ENCODE measurements at places on chromosomes 12 and 14. TPM values are rescaled to one million over a fixed set of nuclear protein-coding genes. Genes with fewer than 3 reads are reported as not detected.

Gene SLC25A47
- total RNA-seq: not detected

GRCh38 chr12:70393787-70394499 lies 27.9 kb downstream of the KCNMB4 start:
- no peak for DNase-seq

DNA sequence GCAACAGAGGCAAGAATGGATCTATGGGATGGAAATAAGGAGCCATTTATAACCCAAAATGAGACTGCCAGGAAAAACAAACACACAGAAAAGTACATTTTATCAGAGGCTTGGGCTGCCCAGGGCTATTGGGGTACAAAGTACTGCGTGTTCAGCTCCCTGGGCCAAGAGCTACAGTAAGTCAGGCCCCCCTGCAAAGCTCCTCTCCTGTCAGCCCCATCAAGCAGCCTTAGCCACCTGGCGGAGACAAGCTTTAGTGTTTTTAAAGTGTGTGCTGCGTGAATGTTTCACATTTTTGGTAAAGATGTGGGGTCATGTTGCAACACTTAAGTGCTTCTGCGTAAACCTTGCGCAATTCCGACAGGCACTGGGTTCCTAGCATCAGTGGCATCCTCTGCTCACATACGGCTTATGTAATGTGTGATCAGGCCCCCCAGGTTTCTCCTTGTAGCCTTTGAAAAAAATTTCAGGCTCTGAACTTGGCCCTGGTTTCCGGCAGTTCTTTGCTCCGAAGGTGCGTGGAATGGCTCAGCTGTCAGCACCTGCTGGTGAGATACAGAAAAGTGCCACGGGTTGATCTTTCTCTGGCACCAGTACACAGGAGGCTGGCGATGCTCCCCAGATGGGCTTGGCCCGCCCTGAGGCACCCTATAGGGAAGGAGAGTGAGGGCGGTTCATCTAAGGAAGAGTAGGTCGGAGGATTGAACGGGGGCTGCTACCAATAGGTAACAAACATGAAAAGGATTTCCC lies 198.7 kb upstream of the EEA1 start:
- DNase-seq: peak; percentile 44

- no peak for DNase-seq
Observed at GRCh38 chr12:64147011-64147631, 75.0 kb downstream of the KICS2 start.

DNA sequence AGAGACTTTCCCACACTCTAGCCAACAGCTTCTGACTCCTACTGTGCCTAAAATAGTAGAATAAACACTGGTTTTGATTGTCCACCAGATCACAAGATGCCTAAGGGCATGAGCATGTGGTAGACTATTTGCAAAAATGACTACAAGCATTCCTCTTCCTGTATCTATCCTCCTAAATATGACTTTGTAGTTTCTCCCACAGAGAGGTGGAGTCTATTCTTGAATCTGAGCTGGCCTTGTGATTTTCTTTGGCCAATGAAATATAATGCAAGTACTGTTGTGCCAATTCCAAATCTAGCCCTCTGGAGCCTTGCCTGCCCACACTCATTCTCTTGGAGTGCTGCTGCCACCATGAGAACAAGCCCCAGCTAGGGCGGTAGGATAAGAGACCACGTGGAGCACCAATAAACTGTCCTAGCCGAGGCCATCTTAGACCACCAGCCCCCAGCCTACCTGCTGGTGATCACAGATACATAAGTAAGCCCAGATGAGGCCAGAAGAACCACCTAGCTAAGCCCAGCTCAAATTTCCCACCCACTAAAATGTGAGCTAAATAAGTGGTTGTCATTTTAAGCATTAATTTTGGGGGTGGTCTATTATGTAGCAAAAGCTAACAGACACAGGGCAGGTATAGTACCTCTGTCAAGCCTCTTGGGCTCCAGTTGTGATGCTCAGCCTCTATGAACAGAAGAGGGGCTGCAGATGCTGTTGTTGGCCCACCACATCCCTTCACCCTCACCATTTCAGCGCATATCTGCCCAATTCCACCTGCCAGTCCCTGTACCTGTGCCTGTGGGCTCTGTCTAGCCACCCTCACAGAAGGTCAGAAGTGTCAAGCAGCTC lies 17.9 kb downstream of the ZFP36L1 start:
- peak; percentile 16 for DNase-seq

Gene MARK3
- total RNA-seq: 87.2 TPM

DNA sequence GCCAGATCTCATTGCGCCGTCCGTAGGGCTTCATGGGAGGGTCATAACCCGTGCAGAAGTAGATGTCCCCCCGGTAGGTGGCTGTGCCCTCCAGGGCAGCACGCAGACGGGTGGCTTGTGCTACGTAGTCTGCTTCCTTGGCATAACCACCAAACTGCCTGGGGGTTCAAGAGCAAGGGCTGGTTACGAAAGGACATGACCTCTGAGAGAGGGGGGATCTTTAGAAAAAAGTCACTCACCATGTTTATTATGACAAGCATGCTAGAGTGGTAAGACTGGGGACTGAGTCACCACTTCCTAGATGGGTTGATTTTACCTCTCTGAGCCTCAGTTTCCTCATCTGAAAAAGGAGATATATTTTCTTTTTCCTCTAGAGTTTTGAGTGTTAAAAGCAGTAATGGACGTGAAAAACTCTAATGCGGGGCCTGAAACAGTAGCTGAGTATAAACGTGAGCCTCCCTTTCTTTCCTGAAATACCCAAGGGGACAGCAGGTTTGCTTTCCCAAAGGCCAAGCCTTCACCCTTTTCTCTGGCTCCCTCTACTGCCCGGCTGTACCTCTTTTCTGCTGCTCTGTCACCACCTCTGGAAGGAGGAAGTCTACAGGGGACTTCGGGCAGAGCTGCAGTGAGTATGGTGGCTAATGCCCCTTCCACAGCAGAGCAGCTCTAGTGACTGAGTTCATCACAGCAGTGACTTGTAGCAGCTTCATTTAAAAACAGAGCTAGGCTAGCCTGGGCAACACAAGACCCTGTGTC lies 23.5 kb upstream of the GPRC5D start:
- peak; percentile 25 for DNase-seq

GRCh38 chr12:124566997-124567672 lies at the start of gene NCOR2:
Gene NCOR2, minus strand, starts transcription at chr12:124567612. Its CDS starts 72,361 bp downstream, at chr12:124495251.
- DNase-seq: peak; percentile 35

GRCh38 chr12:57899010-57899662 lies 42.2 kb upstream of the ATP23 start:
- DNase-seq: no peak

DNA sequence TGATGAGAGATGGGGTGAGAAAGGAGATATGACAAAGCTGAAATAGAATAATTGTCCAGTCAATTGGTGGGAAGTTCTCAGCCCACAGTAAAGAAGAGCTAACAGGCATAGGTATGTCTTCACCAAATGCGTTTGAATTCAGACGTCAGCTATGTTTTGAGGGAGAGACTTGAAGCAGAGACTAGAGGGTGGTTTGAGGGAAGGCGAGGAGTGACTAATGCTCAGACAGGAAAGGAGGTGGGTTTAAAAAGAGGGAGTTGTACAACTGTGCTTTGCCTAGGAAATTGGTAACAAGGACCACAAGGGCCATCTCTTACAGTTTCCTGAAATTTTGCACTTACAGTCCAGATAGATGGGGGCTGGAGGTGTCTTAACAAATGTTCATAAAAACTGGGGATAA lies 6.4 kb downstream of the JKAMP start:
- no peak for DNase-seq

- no peak for DNase-seq
Observed at GRCh38 chr14:77424862-77425261, 1.5 kb upstream of the NOXRED1 start.

DNA sequence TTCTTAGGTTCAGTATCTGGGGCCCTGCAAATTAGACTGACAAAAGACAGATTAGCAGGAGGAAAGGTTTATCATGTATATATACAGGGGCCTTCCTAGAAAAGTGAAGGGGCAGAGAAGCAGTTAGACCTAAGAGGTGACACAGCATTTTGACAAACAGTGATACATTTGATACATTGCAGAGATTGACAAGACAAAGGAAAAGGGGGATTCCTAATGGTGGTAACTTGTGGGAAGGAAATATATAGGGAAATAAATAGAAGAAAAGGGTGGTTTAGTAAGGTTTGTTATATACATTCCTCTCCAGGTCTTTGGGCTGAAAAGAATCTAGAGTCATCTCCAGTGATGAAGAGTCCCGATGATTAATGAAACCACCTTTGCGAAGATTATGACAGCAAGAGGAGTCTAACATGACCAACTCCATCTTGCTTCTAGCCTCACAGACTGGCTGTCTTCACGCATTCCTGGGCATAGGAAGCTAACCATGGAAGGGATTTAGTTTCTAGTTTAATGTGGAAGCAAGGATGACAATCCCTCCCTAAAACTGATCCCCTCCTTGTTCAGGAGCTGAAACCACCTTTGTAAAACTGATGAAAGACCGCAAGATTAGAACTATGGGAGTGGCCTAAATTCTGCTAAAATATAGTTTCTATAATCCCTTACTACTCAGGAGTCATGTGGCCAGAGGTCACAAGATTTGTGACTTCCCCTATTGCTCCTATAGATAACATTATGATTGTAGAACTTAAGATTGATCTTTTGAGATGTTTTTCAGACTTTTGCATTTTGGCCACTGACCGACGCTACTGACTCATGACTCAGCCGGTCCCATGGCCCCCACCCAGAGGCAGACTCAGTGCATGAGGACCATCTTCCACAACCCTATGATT lies 31.1 kb upstream of the CPM start:
- no peak for DNase-seq

DNA sequence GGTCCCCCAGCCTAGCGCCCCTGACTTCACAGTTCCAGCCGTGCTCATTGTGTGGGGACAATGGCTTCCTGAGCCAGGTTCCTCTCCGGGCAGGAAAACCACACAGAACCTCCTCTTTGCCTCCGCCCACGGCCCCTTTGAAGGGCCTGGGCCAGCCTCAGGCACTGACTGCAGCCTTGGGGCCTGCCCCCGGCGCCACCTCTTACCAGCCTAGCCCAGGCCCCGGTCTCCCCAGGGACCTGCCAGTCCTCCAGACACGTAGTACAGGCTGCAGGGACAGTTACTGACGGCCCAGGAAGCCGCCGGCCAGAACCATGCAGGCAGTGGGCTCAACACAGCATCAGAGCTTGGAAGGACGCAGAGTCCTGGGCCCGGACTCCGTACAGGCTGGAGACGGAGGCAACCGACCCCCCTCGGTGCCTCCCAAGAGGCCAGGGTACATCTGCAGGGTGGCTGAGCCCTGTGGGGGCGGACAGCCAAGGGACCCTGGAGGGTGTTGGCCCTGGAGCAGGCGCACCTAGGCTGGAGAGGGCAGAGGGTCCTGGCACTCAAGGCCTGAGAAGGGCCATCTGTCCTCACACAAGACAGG lies 20.9 kb upstream of the NUDT14 start:
- no peak for DNase-seq

DNA sequence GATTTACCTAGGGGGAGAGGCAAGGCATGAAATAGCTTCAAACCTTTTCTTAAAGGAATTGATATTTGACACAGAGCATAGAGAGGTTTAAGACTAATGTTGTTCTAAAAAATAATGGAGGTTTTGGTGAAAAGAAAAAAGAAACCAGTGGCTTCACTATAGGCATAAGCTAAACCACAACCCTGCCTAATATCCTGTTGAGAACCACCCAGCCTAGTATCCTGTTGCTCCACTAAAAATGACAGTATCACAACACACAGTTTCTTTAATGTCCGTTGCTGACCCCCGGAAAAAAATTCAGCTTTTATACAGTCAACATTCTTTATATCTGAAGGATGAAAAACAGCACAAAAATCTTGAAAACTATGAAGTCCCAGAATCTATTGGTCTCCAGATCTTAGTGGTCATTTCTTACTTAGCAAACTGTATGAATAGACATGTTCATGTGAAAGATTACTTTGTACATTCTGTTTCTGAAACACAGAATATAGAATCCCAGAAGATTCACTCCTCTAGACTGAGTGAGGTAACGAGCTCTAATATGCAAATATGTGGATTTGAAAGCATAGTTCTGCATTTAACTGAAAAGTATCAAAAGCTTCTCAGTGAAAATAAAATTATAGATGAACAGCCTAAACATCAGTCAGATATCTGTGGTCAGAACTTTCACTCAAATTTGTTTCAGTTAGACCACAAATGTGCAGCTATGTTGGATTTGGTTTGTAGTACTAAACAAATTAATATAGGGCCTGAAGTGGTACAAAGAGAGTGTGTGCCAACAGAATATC lies 40.5 kb downstream of the GALC start:
- DNase-seq: no peak

Gene FAM161B
- 1.6 TPM for total RNA-seq

GRCh38 chr14:30114051-30114450 lies 186.4 kb upstream of the PRKD1 start:
- DNase-seq: no peak

DNA sequence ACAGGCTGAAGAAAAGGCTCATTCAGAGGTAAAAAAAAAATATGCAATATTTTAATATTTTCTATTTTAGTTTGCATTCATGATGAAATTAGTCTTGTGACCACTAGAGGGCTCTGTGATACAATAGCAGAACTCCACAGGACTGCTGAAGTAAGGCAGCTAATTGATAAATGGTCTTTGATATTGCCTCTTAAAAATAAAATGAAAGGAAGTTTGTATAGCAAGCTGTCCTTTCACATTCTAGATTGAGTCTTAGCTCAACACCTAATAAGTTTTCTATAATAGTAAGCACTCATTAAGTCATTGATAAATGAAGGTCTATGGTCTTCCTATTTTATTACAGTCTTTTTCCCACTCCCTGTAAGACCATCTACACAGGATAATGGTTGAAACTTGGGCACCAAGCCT lies 315.7 kb downstream of the NAV3 start:
- no peak for DNase-seq
